ENCODE measurements at places on chromosomes 1 and 21.
A peak's percentile ranks its signal among the peaks of the same experiment; 100 is the strongest.

- DNase-seq: no peak
Observed at GRCh38 chr21:37742532-37742931, 173.7 kb downstream of the KCNJ6 start.

DNA sequence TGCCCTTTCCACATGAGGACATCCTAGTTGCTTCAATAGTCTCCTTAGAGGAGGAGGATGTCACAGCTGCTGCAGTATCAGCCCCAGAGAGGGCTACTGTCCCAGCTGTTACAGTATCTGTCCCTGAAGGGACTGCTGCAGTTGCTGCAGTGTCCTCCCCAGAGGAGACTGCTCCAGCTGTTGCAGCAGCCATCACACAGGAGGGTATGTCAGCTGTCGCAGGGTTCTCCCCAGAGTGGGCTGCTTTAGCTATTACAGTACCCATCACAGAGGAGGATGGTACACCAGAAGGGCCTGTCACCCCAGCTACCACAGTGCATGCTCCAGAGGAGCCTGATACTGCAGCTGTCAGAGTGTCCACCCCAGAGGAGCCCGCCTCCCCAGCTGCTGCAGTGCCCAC lies 78.5 kb upstream of the BMP8A start:
- no peak for DNase-seq

- peak; percentile 16 for DNase-seq
Observed at GRCh38 chr1:232629250-232630046, 485 bp downstream of the SIPA1L2 start.

DNA sequence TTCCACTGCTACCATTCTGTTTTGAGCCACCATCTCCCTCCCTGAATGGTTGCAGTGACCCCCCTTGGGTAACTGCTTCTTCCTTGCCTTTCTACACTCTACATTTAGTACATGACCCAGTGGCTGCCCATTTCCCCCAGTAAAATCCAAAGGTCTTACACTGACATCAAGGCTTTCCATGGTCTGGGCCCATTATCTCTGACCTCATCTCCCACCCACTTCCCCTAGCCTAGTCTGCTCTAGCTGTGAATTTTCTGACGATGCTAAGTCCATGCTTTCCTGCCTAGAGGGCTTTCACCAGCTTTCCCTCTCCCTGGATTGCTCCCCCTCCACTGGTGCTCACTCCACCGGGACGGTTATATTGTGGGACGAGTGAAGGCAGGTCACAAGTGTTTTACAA lies 219.2 kb downstream of the RYR2 start:
- no peak for DNase-seq

DNA sequence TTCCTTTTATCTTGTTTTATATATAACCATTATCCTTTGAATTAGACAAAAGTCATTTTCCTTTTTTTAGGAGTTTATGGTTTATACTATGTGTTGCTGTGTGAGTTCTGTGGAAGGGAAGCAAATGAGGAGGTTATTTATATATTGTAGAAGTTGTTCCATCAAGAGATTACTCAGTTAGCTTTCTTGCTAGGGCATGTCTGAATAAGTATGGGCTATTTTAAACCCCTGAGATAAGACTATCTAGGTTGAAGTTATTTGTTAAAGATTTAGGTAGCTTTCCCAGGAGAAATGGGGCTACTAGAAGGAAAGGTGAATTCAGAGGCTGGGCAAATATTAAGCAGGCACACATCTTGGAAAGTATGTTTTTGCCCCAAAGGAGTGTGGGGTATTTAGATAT lies 16.1 kb upstream of the VAMP4 start:
- no peak for DNase-seq

DNA sequence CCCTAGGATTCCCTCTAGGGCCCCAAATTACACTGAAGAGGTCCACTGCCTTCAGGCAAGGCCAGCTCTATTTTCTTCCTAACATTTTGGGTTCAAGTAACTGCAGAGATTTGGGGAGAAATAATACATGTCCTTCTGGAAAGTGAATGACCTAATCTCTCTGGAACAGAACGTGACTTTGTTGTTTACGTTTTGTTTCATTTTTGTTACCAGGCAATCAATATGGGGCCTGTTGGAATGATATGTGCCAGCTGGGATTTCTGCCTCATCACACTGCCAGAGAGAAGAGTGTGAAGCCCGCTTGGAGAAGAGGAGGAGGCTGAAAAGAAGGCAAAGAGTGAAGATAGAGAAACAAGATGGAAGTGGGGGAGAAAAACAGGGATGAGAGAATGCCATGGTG lies 116.7 kb downstream of the FASLG start:
- DNase-seq: no peak

- DNase-seq: no peak
Observed at GRCh38 chr1:66399888-66400529, 133.9 kb upstream of the SGIP1 start.

- DNase-seq: no peak
Observed at GRCh38 chr1:167434306-167434705, 84.0 kb downstream of the CD247 start.

DNA sequence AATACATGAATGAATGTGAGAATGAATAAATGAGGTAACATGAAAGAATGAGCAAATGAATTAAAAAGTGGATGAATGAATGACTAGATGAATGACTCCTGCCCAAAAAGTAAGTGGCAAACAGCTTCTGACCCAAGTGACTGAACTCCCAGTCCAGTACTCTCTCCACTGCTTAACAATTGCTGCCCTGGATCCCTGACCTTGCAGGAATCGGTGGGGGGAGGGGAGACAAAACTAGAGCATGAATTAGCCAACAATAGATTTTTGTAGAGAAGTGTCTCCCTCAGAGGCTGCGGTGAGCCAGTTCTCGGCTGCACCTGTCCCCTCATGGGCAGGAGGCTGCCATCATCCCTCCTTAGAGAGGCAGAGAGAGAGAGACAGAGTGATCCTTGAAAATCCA lies 5.9 kb upstream of the GRIK3 start:
- no peak for DNase-seq

GRCh38 chr1:81428998-81429397 lies 371.7 kb upstream of the ADGRL2 start:
- no peak for DNase-seq

GRCh38 chr1:2061065-2061778 lies 11.0 kb downstream of the PRKCZ start:
- DNase-seq: no peak

GRCh38 chr1:159556931-159557369 lies 21.1 kb upstream of the OR10J5 start:
- DNase-seq: no peak

- DNase-seq: no peak
Observed at GRCh38 chr1:230112131-230112701, 45.2 kb downstream of the GALNT2 start.

DNA sequence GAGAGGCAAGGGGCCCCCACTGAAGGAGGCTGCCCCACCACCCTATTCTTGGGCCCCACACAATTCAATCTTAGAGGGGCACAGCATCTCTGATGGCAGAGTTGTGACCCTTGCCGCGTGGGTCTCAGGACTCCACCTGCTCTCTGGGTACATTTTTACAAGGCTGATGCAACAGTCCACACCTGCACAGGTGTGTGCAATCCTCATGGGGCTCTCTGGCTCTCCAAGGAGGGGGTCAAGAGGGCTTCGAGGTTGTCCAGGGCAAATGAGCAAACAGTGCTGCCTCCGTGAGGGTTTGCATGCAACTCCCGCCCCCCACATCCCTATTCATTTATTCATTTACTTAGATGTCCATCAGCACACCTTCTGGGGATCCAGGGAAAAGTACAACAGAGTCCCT lies 81.6 kb upstream of the IFFO2 start:
- DNase-seq: no peak

DNA sequence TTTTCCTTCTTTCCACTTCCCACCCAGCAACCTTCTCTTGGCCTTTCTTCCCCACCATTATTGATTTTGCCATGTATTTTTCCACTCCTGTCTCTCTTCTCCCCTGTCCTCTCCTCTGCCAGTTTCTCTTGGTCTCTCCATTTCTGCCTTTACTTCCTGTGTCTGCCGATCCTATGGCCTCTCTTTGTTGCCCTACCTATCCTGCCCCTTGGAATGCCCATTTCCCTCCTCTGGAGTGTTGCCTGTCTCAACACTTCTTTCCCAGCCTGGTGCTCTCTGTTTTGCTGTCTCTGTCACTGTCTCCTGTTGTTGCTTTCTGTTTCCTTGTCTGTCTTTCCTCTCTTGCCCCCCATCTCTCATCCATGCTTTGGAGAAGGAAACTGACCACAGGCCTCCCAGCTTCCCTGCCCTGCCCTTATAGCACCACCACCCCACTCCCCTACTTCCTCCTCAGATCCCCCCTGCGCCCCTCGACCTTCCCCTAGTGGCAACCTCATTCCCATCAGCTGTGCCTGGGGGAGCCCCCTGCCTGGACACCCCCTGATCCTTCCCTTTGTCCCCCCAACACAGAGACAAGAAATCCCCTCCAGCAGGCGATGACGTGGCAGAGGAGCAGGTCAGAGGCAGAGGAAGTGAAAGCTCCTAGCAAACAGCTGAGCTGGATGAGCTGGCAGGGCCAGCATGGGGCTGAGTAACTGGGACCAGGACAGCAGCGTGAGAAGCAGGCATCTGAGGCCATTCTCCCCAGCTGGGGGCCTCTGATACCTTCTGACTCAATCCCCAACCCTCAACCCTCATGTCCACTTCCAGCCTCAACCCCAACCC lies 6.6 kb upstream of the ETV3L start:
- peak; percentile 29 for DNase-seq

GRCh38 chr1:43912607-43913006 lies 21.0 kb upstream of the ARTN start:
- DNase-seq: no peak

GRCh38 chr1:90717665-90718410 lies 736 bp upstream of the BARHL2 start:
- DNase-seq: no peak

GRCh38 chr1:88145752-88146151 lies 538.3 kb upstream of the PKN2 start:
- DNase-seq: no peak

DNA sequence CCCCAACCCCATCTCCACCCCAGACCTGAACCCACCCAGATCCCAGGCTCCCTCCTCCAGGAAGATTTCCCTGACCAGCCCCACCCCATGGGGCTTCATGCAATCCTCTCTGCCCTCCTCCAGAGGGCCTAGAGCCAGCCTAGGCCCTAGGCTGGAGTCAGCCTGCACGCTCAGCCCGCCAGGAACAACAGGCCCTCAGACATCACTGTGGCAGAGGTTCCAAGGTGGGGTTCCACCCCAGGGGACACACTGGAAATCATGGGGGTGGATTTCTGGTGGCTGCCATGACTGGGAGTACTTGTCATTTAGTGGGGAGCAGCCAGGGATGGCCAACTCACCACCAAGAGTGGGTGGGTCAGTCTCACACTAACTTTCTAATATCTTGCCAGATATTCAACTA lies 122.0 kb downstream of the GLIS1 start:
- no peak for DNase-seq

DNA sequence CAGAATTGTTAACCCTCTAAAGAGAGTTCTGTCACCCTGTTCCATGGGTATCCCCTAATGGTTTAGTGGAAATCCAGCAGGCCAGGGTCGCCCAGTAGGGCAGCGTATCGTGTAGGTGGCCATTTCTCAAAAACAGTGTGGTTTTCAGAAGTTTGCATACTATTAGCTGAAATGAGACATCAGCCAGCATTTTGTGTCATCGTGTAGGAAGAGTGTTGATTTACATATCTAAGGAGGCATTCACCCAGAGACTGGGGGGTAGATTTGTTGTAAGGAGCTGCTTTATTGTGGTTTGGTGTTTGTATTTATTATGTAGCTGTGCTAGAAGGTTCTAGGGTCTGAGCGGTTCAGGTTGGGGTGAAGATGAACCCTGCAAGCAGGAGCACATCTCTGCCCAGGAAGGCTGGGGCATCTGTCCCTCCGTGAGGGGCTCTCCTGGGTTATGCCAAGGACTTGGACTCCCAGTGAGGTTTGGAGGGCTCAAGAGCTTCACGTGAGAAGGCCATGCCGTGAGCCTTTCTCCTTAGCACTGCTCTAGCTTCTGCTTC lies 174.4 kb downstream of the PGBD5 start:
- DNase-seq: no peak

GRCh38 chr1:9569267-9569666 lies 19.4 kb upstream of the TMEM201 start:
- DNase-seq: no peak

DNA sequence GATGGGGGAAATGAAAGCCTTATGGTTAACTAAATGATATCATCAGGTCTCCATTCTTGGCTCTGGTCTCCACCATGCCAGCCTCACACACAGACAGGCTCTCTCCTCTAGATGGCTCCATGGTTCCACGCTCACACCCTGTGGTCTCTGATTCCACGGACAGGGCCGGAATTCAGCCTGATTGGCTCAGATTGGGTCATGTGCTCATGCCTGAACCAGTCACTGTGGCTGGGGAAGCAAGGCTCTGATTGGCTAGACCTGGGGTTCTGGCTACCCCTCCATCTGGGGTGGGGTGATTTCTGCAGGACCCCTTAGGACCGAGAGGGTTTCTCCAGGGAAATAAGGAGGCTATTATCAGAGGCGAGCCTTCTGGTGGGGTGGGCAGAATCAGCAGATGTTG lies 277.0 kb downstream of the PTPRU start:
- no peak for DNase-seq

- DNase-seq: no peak
Observed at GRCh38 chr1:115829947-115830346, 11.0 kb downstream of the NHLH2 start.

DNA sequence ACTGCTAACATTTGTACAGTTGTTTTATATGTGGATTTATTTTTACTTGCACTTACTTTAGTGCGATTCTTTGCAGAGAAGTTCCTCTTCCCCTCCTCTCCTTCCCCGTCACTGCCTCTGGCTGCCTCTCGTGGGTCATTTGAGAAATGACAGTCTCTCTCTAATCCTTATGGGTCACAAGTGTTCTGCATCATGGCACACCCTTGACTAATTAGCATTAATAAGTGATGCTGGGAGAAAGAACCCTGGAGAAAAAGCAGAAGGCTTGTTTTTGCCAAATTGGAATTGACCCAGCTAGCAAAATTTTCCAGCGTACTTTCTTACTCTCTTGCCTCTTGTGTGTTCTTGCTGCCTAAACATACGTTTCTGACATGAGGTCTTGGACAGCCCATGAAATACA lies 301.2 kb downstream of the DUSP10 start:
- DNase-seq: no peak

Measured in activated T-cell treated with anti-CD3 and anti-CD28 coated beads for 48 hours (primary cell).